Activated CD4-positive, alpha-beta T cell treated with anti-CD3 and anti-CD28 coated beads, Interleukin-2, amount 10 ng/mL, durations not matched to agents 7 days and 5 days (primary cell): ENCODE measurements at places on chromosomes 13 and 19. TPM values are rescaled to one million over a fixed set of nuclear protein-coding genes. Genes with fewer than 3 reads are reported as not detected.

GRCh38 chr13:72104656-72105180 is 237.7 kb upstream of the DACH1 start:
- no peak overlapping the region for H3K27ac ChIP-seq
- no peak overlapping the region for H3K4me3 ChIP-seq
- no peaks in the 10 kb centered on the region for H3K27me3 ChIP-seq
- no peaks in the 10 kb centered on the region for H3K4me1 ChIP-seq
- DNase-seq = no peak

DNA sequence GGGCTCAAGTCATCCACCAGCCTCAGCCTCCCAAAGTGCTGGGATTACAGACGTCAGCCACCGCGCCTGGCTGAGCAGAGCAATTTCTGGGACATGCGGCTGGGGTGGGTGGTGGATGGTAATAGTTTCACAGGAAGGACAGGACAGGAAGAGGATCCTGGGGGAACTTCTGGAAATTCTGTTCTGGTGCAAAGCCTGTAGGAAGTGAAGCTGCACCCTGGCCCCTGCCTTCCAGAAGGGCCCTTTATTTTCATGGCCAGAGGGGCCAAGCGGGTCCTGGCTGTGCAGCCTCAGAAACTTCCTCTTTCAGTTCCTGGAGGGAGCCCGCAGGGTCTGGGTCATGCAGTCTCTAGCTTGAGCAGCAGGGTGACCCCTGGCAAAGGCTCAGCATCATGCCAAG is 15.7 kb downstream of the FEM1A start:
- H3K4me1 ChIP-seq = peaks cover 8% of the 10 kb centered on the region
- H3K36me3 ChIP-seq = no peaks in the 10 kb centered on the region
- no peaks in the 10 kb centered on the region for H3K27me3 ChIP-seq

- H3K36me3 ChIP-seq = peaks cover 2% of the 10 kb centered on the region
- no peak overlapping the region for H3K4me3 ChIP-seq
- H3K27ac ChIP-seq = peak overlapping the region; percentile 76
- peaks cover 24% of the 10 kb centered on the region for H3K4me1 ChIP-seq
Observed at GRCh38 chr13:20461481-20461859, 64.2 kb downstream of the CRYL1 start.

DNA sequence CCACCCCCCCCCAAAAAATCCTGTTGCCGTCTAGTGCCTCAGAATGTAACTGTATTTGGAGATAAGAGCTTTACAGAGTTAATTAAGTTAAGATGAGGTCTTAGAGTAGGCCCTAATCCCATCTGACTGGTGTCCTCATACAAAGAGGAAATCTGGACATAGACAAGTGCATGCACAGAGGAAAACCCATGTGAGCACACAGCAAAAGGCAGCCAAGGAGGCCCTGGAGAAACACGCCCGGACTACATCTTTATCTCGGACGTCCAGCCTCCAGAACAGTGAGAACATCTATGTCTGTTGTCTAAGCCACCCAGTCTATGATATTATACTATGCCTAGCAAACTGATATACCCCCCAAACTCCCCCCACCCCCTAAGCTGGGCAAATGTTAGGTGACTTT is 193.8 kb downstream of the KATNAL1 start:
- H3K27ac ChIP-seq = no peak overlapping the region
- H3K36me3 ChIP-seq = no peaks in the 10 kb centered on the region
- DNase-seq = no peak
- peaks cover 4% of the 10 kb centered on the region for H3K27me3 ChIP-seq

The DNAJC15 gene
- 18.5 TPM for total RNA-seq

The S1PR5 gene
- not detected for total RNA-seq

DNA sequence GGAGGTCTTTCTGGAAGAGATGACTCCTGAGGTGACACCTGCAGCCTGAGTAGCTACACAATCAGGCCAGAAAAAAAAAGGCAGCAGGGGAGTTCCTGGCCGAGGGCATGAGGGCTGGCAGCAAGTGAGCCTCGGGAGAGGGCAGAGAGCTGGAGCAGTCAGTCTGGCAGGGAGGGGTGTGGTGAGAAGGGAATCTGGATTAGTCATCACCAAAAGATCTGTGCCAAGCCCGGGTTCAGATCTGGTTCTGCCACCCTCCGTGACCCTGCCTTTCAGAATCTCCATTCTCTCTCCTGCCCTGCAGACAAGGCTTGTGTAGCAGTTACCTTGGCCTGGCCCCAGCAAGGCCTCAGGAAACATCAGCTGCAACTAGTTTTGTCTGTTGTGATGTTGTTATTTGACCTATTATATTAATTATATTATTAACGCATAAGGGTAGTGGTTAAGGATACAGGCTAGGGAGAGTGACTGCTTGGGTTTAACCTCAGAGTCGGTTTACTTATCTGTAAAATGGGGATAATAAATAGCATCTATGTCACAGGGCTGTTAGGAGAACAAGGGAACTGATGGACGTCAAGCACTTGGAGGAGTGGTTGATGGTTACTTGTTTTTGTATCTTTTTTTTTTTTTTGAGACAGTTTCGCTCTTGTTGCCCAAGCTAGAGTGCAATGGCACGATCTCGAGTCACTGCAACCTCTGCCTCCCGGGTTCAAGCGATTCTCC is 2.7 kb upstream of the CAPNS1 start:
- H3K4me3 ChIP-seq = no peak overlapping the region
- DNase-seq = no peak
- H3K27ac ChIP-seq = peak overlapping the region; percentile 60
- peaks cover 46% of the 10 kb centered on the region for H3K4me1 ChIP-seq

DNA sequence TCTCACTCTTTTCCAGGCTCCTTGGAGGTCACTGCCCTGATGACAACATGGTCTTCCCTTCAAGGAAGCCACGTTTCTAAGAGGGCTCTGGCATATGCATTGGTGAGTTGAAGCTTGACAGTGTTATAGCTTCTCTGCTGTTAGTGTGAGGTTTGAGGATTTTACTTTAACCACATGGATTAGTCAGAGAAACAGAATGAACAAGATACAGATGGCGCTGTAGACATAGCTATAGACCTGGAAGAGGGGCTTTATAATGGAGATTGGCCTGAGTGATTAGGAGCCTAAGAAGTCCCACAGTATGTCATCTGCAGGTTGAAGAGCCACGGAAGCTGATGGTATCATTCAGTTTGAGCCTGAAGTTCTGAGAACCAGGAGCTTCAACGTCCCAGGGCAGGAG is 18.4 kb upstream of the URI1 start:
- H3K4me1 ChIP-seq = peaks cover 5% of the 10 kb centered on the region
- no peak overlapping the region for H3K4me3 ChIP-seq
- H3K27me3 ChIP-seq = no peaks in the 10 kb centered on the region
- H3K36me3 ChIP-seq = no peaks in the 10 kb centered on the region
- no peak overlapping the region for H3K27ac ChIP-seq

GRCh38 chr19:5128251-5128935 is 159.5 kb downstream of the KDM4B start:
- peaks cover 27% of the 10 kb centered on the region for H3K4me1 ChIP-seq
- no peaks in the 10 kb centered on the region for H3K27me3 ChIP-seq
- DNase-seq = no peak

DNA sequence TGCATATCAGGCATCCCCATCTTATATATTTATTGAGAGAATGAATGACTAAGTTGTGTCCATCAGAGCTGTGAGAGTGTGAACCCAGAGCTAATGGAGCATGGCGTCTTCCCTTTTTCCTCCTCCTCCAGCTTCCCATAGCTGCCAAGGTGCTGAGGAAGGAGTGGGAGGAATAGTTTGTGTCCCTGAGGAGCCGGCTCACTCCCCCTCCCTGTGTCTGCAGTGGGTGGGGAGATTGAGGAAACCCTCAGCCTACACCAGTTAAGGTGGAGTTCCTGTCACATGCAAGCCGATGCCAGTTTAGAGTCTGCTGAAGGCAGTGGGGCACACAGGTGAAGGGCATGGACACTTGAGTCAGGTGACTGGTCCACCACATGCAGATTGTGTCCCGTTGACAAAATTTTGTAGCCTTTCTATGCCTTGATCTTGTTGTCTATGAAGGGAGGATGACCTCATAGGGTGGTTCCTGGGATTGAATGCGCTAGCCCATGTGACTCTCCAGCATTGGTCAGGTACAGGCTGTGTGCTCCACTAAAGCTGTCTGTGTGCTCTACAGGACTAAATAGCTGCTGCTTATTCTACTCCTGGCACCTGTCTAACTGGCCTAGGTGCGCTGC is 47.6 kb upstream of the GPI start:
- H3K4me1 ChIP-seq = peaks cover 36% of the 10 kb centered on the region
- no peaks in the 10 kb centered on the region for H3K27me3 ChIP-seq
- DNase-seq = peak; percentile 21
- no peak overlapping the region for H3K4me3 ChIP-seq

DNA sequence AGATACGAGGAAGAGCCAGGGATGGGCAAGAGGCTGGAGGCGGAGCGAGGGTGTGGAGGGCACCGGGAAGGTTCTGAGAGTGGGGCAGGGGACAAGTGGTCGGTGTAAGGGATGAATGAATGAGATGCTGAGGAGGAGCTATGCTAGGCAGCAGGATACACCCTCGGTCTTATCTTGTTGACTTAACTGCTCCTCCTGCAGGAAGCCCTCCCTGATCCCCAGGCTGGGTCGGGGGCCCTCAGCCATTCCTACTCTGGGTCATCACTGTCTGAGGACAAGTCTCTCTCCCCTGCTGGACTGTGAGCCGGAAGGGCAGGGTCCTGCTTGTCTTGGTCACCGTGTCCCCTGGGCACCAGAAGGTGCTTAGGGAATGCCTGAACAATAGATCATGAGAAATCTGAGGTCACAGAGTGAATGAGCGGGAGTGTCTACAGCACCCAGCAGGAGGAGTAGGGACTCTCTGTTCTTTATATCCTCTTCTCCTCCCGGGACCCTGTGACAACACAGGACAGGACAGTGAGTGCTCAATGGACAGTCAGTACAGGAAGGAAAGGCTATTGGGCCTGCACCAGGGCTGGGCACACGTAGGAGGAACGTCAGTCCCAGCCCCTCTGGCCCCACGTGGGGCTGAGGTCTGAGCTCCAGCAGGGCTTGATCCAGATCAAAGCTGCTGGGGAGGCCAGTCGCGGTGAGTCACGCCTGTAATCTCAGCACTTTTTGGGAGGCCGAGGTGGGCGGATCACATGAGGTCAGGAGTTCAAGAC is 6.5 kb downstream of the NKPD1 start:
- DNase-seq = no peak
- no peak overlapping the region for H3K27ac ChIP-seq
- peaks cover 38% of the 10 kb centered on the region for H3K27me3 ChIP-seq
- peak overlapping the region; percentile 43 for H3K4me3 ChIP-seq
- peaks cover 21% of the 10 kb centered on the region for H3K4me1 ChIP-seq
- H3K36me3 ChIP-seq = peaks cover 4% of the 10 kb centered on the region

DNA sequence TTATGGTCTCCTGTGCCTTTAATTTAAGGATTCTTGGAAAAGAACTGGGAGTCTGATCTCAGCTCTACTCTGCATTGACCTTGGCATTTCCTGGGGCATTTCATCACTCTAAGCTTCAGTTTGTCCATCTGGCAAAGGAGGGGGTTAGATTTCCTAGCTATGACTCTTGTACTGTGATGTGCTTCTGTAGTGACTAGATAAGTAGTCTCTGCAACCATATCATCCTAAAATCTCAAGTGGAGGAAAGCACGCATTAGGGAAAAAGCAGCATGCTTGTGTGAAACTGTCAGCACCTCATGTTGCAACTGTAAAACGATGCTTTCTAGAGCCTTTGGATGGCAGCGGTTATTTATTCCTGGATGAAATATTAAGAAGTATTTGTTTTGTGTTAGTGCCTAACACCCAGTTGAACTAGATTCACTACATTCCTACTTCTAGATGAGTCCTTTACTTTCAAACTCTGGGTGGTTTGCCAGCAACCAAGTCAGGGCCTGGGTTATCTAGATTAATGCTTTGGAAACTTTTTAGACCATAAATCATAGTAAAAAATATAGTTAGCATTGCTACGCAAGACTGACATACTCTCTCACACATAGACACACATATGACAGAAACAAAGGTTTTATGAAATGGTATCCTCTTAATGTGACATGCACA is 6.8 kb downstream of the WDFY2 start:
- H3K27me3 ChIP-seq = no peaks in the 10 kb centered on the region
- peaks cover 39% of the 10 kb centered on the region for H3K4me1 ChIP-seq
- H3K4me3 ChIP-seq = no peak overlapping the region
- H3K27ac ChIP-seq = no peak overlapping the region
- DNase-seq = no peak
- H3K36me3 ChIP-seq = peaks cover 2% of the 10 kb centered on the region

The PDX1 gene
- total RNA-seq = not detected

DNA sequence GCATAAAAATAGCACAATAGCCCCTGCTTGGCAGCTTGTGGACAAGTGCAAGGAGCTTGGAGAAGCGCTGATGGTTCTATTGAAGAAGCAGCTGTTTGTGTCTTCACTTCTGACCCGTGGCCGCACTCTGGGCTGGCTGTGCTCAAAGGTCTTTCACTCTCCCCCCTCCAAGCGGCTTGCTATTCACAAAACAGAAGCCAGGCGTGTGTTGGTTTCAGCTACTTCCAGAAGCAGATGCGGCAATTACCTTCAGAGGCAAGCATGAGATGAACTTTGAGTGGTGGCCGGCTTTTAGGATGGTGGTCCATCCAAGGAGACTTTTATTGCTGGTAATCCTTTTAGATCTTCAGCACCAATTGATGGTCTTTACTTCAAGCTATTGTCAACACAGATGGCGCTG is 188.5 kb upstream of the ARGLU1 start:
- H3K36me3 ChIP-seq = no peaks in the 10 kb centered on the region
- H3K27ac ChIP-seq = no peak overlapping the region
- no peak for DNase-seq
- H3K4me3 ChIP-seq = no peak overlapping the region
- H3K4me1 ChIP-seq = no peaks in the 10 kb centered on the region
- peaks cover 5% of the 10 kb centered on the region for H3K27me3 ChIP-seq

DNA sequence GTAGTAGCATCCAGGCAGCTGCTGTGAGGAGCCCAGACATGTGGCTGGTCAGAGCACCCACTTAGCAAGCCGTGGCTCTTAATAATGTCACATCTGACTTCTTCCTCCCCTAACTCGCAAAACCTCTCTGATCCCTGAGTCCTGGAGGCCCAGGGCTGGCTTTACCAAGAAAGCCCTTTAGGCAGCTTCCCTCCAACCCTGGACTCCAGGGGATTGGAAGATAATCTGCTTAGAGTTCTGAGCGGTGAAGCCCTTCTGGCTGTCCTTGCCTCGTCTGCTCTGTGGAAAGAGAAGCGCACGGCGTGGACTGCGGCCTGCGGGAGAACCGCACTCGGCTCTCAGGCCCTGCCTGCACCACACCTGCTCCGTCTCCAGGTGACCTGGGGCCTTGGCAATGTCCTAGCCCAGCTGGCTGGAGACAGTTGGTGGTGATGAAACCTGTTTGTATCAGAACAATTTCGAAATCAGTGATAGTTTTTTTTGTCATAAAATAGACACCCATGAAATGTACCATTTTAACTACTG is 64.5 kb upstream of the MCF2L start:
- no peaks in the 10 kb centered on the region for H3K27me3 ChIP-seq
- no peaks in the 10 kb centered on the region for H3K4me1 ChIP-seq
- no peak overlapping the region for H3K4me3 ChIP-seq
- no peaks in the 10 kb centered on the region for H3K36me3 ChIP-seq
- no peak for DNase-seq

The ZIK1 gene
- total RNA-seq = 8.2 TPM

- H3K4me3 ChIP-seq = no peak overlapping the region
- H3K27ac ChIP-seq = no peak overlapping the region
- no peaks in the 10 kb centered on the region for H3K36me3 ChIP-seq
Observed at GRCh38 chr13:36030670-36031331, 100.4 kb downstream of the DCLK1 start.
